Renal cortical epithelial cell (primary cell): ENCODE measurements at places on chromosomes 11 and 22. TPM values are rescaled to one million over a fixed set of nuclear protein-coding genes. Genes with fewer than 3 reads are reported as not detected.

Gene ANGPTL5
- not detected in 2 replicates for total RNA-seq

Gene DENND6B
- total RNA-seq = 2.4 and 11.9 TPM in 2 replicates

DNA sequence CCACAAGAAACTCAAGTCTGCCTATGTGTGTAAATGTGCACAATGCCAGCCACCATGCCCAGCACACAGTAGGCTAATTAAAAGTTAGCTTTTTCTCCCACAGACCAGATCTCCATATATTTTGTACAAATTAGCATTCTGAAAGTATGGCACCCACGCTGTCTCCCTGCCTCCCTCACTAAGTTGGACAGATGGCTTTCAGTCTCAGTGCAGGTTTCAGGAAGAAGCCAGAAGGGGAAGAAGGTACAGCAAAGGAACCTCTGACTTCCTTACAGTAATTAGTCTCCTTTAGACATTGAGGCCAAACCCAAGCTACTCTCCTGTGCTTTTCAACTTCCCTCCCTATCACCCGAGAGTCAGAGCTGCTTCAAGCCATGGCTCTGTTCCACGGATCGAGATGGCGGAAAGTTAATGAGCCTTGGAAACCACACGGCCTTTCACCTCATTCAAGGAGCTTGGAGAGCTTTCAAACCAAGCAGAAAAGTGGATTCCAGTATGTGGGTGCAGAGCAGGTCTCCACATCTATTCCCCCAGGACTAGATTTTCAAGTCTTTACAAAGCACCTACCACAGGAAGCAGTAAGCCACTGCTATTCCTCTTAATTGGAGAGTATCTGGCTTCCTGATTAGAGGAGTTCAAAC lies 221.1 kb upstream of the NARS2 start:
- DNase-seq = peak; percentile 96

DNA sequence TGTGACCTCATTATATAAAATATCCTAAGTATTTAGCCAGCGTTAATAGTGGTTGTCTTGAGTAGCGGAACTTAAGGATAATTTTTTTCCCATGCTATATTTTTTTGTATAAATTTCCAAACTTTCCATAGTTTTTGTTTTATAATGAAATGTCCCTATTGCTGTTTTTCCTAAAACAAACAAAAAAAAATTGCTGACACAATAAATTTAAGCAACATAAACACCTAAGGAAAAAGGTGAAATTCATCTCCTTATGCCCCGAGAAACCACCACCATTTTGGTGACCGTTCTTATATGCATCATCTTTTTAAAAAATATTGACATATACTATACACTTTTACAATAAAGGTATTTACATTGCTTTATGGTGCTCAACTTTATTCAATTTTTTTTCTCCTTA lies 708.8 kb upstream of the ANO5 start:
- DNase-seq = no peak

GRCh38 chr11:8307601-8308000 lies 43.9 kb upstream of the LMO1 start:
- no peak for DNase-seq
